ENCODE measurements at places on chromosomes 5 and 9. TPM values are rescaled to one million over a fixed set of nuclear protein-coding genes. Genes with fewer than 3 reads are reported as not detected.
A peak's percentile ranks its signal among the peaks of the same experiment; 100 is the strongest.

DNA sequence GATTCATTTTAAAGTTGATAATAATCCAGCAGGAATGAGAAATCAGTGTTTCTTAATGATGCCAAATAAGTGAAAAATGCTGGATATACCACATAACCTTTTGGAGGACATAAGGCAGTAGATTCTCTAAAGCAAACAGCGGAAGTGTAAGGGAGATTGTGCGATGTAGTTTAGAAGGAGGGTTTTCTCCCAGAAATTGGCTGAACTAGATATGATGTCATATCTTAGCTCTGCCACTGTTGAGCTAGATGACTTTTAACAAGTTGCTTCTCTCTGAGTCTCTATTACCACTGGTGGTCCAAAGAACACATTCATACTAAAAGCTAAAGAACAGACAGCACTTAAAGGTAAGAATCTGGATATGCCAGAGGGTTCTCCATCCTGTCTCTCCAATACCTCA is 107.0 kb downstream of the NR6A1 start:
- DNase-seq = no peak

GRCh38 chr5:140273401-140273877 is 29.5 kb downstream of the PFDN1 start:
- no peak for DNase-seq

- no peak for DNase-seq
Measured at GRCh38 chr5:178238711-178239592, 6.3 kb upstream of the PHYKPL start.

Gene C8G
- total RNA-seq = 2.2 TPM

GRCh38 chr5:77985247-77985646 is 209.1 kb upstream of the TBCA start:
- DNase-seq = no peak

DNA sequence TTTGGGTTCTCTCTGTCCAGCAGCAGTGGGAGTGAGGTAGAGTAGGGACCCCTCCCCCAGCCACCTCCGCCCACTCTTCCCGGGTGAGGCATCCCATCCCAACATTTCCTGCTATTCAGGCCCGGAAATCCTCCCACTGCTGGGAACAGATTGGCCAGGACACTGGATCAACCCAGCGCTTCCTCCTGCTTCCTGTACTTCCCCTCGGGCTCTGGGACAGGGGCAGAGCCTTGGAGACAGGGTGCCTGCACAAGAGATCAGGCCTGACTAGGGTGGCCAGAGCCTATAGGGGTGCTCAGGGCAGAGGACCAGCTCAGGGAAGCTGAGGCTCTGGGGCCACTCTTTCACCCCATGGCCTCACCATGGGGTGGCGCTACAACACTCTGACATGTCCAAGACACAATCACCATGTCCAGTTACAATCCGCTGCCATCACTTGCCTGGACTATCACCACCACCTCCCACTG is 14.5 kb downstream of the SH2D3C start:
- DNase-seq = peak; percentile 51

DNA sequence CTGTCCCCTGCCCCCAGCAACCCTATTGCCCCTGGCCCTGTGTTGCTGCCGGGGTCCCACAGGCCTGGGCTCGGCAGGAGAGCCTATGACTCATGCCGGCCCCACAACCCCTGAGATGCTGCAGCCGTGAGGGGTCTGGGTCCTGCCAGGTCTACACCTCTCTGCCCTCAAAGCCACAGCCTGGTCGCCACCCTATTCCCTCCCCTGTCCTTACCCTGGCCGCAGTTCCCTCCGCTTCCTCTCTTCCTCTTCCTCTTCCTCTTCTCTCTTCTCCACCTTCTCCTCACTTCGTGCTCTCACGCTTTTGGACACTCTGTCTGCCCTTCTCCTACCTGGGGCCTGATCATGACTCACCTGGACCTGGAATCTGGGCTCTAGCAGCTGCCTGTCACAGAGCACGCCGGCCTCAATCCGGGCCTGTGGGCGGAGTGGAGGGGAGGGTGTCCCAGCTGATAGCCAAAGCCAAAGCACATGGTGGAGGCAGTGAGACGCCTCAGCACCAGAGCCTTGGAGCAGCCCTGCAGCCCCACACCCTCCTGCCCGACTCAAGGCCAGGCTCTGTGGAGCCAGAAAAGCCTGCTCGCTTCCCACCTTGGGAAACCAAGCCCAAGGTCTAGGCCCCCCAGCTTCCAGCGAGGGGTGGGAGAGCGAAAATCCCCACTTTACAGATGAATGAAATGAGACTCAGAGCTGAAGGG is 26.8 kb upstream of the CSF1R start:
- DNase-seq = no peak

GRCh38 chr5:120655828-120656435 is 191.8 kb downstream of the PRR16 start:
- DNase-seq = peak; percentile 19

Gene ADAMTS6
- total RNA-seq = 14.3 TPM

DNA sequence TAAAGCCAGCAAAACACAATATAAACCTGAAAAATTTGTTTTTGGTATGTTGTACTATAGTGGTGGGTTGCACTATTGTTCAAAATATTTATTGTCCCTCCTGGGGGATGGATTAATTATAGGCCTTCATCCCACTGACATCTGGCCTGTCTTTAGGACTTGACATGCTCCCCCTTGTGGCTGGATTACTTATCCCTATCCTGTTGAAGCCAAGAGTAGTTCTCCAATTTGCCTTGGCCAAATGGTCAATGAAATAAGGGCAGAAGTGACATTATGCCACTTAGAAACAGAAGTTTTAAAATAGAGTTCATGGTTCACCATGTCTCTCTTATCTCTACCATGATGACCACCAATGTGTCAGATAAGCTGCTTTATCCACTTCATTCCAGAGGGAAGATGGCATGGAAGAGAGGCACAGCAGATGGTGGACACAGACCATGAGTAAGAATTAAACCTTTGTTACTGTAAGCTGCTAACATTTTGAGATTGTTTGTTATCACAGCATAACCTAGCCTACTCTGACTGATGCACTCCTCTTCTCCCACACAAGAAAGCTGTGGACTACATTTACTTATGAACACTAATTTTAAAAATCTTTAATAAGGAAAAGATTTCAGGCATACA is 29.2 kb upstream of the ARHGEF28 start:
- DNase-seq = peak; percentile 38

DNA sequence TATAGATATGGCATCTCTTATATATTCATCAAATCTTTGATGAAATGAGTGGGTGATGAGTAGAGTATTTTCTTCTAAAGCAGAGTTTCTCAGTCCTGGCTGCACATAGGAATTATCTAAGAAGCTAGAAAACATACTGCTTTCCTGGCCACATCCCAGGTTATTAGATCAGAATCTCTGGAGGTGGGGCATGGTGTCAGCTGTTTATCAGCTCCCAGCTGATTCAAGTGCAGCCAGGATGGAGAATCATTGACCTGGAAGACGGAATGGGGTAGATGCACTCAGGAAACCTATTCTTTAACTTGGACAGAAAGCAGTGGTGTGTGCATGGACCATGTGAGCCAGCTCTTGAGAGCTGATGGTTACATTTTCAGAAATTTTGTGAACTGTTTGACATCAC is 108.1 kb upstream of the IL6ST start:
- no peak for DNase-seq

DNA sequence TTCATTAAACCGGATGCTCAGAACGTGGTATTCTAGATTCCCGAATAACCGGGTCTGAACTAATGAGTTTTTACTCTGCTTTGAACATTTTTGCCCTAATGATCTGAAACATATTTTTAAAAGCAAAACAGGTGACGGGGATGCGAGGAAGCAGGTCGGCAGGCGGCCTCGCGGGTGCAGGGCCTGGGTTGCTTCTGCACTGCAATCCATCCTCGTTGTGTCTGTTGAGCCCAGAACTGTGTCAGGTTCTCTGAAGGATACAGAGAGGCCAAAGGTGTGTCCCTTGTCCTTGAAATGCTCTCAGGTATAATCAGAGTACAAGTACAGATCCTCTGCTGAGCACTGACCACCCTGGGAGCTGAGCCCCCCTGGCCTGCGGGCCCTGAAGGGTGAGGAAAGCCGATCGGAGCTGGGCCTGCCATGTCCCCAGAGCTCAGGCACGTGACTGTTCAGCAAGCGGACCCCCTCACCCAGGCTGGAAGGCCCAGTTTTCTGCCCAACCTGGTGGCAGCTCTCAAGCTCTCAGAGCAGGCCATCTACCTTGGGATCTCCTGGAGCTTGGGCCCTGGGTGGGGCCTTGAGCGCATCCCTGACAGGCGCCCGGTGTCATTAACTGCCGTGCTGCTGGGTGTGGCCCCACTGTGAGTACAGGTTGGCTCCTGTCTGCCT is 151.8 kb downstream of the OLFM1 start:
- no peak for DNase-seq

GRCh38 chr9:2523591-2523990 is 98.0 kb upstream of the VLDLR start:
- DNase-seq = no peak

DNA sequence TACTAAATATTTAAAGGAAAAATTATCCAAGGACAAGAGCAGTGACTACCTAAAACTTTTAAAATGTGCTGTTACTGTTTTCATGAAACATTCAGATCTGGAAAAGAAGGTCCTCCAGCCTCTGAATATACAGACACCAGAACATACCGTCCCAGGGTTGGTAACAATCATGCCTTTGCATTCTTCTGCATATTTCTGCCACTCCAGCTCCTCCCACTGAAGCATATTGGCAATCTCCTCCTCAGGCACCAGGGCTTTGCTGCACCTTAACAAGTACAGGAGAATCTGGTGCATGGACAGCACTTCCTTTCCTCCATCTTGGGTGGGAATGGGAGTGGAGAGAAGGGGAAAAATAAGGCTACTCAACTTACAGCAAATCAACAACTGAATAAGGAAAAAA is 60.0 kb downstream of the DROSHA start:
- no peak for DNase-seq

DNA sequence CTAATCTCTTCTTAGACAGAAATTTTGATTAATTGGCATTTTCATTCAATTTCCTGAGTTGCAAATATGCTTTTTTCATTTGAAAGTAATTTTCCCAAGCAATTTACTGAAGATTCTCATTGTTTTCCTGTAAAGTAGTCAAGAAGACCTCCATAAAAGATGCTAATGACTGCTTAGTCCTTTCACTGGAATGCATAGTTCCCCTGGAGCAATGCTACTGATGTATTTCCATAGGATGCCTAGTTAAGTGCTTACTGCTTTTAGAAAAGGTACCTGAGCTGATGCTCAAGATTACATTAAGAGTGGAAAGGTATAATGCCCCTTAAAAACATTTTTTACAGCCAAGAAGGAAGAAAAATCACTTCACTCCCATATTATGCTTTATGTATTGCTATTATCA is 109.2 kb upstream of the EMB start:
- no peak for DNase-seq

DNA sequence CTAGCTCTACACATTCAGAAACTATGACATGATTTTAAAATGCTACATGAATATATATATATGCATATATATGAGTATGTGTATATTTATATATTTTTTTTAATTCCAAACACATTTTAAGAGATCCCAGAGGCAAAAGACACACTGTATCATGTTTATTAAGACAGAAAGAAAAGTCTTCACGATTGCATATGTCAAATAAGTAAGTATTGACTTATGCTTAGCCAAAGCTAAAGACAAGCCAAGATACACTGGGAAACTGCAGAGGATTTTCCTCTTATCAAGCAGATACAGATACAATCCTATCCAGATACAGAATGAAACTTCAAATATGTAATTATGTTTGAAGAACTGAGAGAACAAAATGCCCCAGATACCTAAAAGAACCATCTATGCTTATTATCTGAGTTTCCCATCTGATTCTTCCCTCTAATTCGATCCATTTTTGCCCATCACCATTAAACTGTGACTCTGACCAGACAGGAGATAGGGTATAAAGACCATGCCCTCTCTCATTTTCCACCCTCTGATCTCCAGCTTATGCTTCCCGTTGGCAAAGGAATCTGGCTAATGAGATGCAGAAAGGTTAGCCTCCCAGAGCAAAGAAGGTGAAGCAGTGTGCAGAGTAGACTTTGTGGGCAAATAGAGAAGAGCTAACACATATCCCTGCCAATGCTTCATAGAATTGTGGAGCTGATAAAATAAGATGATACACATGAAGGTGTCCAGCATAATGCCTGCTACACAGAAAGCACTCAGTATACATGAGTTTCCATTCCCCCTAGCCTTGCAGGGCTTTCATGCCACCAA is 131.0 kb upstream of the TARS1 start:
- no peak for DNase-seq

GRCh38 chr9:4923580-4924544 is 61.2 kb upstream of the JAK2 start:
- DNase-seq = peak; percentile 55

DNA sequence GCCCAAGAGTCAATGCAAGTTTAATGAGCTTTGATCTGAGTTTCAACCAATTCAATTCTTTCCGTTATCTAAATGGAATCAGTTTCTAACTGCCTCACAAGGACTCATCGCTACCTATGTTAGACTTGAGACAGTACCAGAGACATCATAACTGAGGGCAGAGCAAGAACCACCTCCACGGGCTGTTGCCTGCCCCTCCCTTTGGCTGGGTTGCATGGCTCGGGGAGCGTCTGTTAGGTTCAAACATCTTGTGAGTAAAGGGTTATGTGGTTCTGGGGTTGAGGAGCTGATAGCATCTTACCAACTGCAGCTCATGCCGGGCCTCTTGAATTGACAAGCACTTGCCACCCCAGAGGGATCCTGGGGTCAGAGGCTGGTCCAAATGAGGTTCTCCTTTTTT is 457.9 kb downstream of the ENC1 start:
- DNase-seq = no peak

GRCh38 chr5:127846884-127847283 is 143.7 kb downstream of the CCDC192 start:
- DNase-seq = no peak

DNA sequence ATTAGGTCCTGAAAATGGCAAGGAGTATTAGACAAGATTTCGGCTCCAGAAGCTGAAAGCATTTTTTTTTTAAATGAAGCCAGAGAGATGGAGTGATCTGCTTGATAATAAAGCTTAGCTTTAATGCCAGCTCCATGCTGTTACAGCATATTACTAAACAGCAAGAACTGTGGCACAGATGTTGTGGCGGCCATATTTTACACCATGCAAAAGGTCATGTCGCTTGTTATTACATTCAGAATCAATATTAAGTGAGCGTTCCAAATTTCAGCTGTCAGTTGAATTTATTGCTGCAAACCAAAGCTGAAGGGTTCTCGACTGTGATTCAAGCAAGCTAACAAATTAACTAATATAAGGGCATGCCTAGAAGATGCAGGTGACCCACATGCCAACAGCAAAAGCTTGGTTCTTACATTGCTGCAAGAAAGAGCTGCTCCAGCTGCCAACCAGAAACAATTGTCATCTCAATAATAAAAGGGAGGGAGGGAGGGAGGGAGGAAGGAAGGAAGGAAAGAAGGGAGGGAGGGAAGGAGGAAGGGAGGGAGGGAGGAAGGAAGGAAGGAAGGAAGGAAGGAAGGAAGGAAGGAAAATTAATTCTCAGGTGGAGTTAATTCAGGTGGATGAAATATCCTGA is 517.7 kb upstream of the WWC1 start:
- no peak for DNase-seq

Gene PDE6A
- total RNA-seq = not detected

Gene EXOSC3
- 103 TPM for total RNA-seq

Gene GABBR2
- not detected for total RNA-seq

Gene RNF14
- 41.1 TPM for total RNA-seq

- no peak for DNase-seq
Measured at GRCh38 chr5:125209650-125210049, 463.2 kb upstream of the ZNF608 start.

- no peak for DNase-seq
Measured at GRCh38 chr9:89482056-89482851, 15.7 kb downstream of the SEMA4D start.

Gene CDX1
- not detected for total RNA-seq

Data from OCI-LY7 (cell line).